ENCODE measurements at places on chromosomes 7 and 10.

- no peak for DNase-seq
Measured at GRCh38 chr10:61795551-61795950, 105.9 kb upstream of the ARID5B start.

- no peak for DNase-seq
Measured at GRCh38 chr10:13502380-13502779, 26.4 kb downstream of the BEND7 start.

DNA sequence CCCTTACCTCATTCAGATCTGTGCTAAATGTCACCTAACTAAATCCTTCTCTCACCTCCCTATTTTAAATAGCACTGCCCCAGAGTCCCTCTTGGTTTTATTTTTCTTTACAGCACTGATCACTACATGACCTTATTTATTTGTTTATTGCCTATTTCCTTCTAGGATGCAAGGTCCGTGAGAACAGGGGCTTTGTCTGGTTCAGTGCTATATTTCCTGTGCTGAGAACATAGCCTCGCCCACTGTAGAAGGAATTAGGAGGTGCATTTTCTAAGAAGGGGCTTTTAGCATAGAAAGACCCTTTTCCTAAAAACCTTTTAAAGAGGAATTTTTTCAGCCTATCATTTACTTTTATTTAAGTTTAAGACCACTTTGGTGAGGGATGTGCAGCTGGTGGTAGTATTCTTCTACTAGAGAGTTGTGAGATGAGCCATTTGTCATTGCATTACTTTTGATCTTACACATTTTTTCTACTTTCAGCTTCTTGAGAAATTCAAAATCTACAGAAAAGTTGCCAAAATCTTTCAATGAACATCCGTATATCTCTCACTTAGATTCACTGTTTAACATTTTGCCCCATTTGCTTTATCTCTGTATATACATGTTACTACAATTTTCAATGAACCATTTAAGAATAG, 13.5 kb upstream of the PCGF5 start:
- no peak for DNase-seq

DNA sequence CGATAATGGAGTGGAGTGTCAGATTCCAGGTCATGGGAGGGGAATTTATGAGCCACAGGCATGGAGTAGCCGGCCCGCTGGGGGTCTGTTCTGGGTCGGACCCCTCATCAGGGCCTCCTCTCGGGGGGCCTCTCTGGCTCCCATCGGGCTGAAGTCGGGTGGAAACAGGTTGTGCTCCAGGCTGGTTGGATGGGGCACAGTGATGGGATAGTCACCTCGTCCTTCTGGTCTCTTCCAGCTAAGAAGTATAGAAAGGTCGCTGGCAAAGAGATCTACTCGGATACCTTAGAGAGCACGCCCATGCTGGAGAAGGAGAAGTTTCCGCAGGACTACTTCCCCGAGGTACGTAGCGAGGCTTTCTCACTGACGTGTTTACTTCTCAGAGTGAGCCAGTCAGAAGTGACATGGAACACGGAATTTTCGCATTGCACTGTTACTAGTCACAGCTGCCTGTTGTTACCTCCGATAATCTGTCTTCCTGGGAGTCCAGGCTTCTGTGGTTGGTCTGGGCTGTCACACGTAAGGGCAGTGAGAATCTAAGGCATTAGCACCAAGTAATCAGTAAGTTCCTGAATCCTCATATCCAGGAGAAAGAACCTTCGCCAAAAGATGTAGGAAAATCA, 88.3 kb downstream of the NKX6-2 start:
- no peak for DNase-seq

DNA sequence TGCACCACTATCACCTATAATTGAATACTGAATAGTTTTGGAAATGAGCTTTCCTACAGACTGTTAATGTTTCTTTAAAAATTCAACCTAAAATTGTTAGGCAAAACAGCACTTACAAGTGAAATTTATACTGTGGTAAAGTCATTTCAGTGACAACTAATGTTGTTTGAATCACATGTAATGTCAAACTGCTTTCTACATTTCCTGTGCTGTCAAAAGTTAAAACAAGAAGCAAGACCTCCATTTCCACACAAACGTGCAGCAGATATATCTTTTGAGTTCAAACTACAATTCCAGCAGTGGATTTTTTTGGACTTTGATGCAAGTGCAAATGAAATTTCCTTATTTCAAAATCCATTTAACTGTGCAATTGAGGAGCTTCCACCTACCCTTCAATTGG, 199.8 kb downstream of the RNLS start:
- no peak for DNase-seq

DNA sequence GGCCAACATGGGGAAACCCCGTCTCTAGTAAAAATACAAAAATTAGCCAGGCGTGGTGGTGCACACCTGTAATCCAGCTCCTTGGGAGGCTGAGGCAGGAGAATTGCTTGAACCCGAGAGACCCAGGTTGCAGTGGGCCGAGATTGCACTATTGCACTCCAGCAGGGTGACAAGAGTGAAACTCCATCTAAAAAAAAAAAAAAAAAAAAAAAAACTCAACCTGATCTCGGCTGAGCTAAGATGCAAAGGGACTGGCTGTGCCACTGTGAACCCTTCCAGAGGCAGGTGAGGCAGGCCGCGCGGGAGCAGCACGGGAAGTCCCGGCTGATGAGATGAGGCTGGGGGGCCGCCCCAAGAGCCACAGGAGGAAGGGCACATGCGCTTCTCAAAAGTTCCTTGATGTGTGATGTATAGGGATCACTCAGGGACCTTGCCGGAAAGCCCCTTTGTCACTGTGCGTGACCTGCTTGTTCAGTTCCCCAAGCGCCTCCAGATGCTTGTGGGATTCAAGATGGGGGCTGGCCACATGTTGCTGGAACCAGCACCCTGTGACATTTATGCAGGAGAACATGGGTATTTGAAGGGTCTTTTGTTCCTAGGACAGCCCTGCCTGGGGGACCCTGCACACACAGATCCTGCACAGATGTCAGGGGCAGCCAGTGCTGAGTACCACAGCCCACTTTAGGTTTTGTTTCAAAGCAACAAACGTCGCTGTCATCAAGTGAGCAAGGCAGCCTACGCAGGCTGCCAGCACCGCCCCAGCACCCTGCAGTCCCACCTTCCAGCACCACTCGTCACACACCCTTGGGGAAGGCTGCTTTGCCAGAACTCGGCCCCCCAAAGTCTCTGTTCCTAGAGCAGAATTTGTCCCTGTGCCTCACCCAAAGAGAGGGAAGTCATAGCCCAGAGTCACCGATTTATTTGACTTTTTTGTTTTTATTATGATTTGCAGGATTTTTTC, 74.8 kb upstream of the SH2B2 start:
- DNase-seq = no peak

Data from CD4-positive, alpha-beta T cell treated with Interleukin-1 beta for 1 hour (primary cell).